ENCODE measurements at places on chromosomes 12 and 14.

GRCh38 chr12:56128670-56129205 is 671 bp downstream of the ESYT1 start:
- no peak for DNase-seq

GRCh38 chr12:112153893-112154219 is 28.5 kb downstream of the TRAFD1 start:
- no peak for DNase-seq

DNA sequence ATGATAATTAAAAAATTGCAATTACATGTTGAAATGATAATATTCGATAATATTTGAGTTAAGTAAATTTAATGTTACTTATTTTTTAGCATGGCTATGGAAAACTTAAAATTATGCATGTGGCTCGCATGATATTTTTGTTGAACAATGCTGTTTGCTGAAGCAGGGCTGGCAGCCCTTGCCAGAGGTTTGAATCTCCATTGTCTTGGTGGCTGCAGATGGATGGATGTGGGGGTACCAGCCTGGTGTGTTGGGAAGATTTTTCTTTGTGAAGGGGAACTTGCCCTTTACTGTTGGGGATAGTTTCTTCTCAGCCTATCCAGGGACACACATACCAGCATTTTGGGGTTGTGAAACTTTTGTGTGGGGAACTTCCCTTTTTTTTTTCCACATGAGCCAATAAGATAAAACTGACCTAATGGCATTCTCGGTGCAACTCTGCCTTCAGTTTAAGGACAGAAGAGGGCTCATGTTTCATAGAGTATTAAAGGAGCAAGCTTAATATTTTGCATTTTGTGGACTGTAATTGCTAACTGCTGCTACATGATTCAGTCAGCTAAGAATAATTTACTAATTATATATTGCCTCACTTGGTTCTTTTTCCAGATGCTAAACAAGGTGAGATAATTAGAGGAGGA is 8.8 kb downstream of the RASSF3 start:
- DNase-seq: no peak

DNA sequence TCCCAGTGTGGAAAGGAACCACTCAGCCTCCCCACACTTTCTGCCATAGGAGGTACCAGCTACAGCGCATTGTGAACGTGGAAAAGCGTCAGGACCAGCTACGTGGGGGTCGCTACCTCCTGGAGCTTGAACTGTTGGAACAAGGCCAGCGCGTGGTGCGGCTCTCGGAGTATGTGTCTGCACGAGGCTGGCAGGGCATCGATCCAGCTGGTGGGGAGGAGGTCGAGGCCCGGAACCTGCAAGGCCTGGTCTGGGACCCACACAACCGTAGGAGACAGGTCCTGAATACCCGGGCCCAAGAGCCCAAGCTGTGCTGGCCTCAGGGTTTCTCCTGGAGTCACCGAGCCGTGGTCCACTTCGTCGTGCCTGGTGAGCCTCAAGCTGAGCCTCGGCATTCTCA is 96.8 kb downstream of the B4GALNT3 start:
- DNase-seq: no peak

DNA sequence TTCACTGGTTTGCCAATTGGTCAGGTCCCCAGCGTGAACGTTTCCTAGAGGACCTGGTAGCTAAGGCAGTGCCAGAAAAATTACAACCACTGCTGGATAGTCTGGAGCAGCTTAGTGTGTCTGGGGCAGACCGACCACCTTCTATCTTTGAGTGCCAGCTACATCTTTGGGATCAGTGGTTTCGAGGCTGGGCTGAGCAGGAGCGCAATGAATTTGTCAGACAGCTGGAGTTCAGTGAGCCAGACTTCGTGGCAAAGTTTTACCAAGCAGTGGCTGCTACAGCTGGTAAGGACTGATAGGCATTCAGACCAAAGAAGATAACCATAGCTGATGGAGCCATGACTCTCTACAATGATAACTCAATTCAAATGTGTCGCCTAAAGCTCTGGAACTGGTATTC is 2.5 kb downstream of the C14orf119 start:
- no peak for DNase-seq

DNA sequence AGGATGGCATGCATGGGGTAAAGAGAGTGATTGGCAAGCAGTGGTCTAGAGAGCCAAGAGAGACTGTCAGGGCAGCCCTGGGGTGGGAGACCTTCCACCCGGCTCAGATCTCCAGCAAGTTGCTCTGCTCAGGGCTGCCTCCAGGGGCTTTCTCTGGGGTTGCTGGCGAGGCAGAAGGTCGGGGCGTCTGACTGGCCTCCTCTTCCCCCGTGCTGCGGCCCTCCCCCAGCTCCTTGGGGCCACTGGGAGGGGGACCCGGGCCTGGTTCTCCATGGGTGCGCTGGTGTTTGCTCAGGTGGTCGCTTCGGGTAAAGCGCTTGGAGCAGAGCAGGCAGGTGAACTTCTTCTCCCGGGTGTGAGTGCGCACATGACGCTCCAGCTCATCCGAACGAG is 6.6 kb upstream of the AAAS start:
- DNase-seq: no peak

DNA sequence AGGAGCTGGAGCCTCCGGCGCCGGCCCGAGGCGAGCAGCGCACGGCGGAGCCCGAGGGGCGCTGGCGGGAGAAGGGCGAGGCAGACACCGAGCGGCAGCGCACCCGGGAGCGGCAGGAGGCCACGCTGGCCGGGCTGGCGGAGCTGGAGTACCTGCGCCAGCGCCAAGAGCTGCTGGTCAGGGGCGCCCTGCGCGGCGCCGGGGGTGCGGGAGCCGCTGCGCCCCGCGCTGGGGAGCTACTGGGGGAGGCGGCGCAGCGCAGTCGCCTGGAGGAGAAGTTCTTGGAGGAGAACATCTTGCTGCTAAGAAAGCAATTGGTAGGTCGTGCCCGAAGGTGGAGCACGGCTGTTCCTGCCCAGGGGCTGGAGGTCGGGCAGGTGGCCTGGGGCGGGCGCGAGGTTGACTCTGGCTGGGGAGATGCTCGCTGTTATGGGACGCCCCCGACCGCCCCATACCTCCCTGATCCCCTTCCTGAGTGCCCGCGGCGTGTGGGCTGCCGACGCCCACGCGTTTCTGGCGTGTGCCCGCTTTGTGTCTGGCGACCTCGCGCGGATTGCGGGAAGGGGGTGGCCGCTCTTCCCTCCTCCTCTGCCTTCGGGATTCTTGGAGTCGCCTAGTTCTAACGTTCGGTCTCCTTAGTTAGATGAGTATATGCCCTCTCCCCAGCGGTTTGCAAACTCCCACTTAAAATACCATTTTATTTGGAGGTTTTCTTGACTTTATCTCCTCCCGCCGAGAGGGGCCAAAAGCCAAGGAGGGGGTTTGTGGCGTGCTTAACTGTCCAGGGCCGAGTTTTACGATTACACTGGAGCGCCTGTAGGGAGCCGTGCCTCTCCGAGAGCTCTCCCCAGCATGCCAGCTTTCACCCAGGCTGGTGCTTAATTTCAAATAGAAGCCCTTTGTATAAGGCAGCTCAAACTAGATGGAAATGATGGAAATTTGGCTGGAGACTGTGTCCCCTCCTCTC is 752 bp downstream of the DACT1 start:
- DNase-seq: peak; percentile 7

GRCh38 chr14:80809663-80810062 is 131.9 kb downstream of the CEP128 start:
- DNase-seq: no peak

- no peak for DNase-seq
Observed at GRCh38 chr14:30600922-30601918, 20.9 kb upstream of the SCFD1 start.

DNA sequence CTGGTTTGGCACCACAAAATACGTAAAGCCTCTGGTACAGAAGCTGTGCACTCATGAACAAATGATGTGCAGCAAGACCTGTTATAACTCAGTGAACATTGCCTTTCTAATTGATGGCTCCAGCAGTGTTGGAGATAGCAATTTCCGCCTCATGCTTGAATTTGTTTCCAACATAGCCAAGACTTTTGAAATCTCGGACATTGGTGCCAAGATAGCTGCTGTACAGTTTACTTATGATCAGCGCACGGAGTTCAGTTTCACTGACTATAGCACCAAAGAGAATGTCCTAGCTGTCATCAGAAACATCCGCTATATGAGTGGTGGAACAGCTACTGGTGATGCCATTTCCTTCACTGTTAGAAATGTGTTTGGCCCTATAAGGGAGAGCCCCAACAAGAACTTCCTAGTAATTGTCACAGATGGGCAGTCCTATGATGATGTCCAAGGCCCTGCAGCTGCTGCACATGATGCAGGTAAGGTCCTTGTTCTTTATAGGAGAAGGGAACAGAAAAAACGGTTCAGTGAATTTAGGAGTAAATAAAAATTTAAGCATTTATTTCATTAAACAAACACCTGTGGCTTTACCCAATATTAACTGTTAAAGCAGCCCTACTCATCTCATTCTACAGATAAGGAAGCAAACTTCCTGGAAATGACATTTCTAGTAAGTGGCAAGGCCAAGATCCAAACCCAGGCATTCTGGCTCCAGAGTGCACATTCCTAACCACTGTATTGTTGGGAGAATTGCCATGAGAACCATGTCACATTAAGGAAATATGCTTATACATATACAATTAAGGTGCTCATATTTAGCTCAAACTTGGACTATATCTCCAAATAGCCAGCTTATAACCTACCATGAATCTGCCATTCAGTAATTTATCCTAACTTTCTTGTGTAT is 11.7 kb downstream of the COCH start:
- no peak for DNase-seq

DNA sequence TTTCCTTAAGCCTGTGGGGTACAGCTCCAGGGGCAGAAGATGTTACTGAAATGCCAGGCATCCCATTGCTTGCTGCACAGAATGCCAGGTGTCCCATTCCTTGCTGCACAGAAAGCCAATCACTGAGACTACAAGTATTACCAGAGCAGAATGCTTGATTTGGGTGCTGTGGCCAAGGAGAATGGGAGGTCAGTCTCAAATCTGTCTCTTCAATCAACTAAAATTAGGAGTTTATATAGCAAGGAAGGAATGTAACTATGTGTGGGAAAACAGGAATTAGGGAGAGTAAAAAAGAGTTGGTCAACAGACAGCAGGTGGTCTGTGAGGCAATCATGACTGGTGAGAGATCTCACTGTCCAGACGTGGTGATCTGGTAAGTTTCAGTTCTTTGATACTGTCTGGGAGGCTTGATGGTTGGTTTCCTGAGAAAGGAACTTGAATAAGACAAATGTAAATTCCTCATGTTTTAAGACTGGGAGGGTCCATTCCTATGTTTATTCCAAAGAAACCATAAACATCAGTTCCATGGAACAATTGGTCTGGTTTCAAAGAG is 31.2 kb upstream of the VASH1 start:
- DNase-seq: no peak

GRCh38 chr12:121085069-121085468 is 46.0 kb upstream of the OASL start:
- DNase-seq: no peak

DNA sequence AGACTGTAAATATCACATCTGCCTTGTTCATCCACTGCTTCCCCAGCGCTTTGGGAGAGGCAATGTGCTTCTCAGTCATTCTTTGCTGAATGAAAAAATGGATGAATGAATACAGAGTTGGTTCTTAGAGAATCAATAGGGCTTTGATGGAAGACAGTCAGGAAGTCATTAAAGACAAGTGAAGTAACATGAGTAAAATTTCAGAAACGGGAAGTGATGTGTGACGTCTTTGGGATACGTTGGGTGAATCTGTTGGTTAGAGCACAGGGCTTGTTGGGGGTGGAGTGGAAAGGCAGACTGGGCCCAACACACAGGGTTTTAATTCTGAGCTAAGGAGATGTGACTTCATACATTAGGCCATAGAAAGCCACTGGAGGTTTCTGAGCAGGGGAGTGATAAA is 39.0 kb upstream of the NRXN3 start:
- DNase-seq: no peak

- no peak for DNase-seq
Observed at GRCh38 chr12:89450907-89451306, 73.7 kb downstream of the GALNT4 start.

DNA sequence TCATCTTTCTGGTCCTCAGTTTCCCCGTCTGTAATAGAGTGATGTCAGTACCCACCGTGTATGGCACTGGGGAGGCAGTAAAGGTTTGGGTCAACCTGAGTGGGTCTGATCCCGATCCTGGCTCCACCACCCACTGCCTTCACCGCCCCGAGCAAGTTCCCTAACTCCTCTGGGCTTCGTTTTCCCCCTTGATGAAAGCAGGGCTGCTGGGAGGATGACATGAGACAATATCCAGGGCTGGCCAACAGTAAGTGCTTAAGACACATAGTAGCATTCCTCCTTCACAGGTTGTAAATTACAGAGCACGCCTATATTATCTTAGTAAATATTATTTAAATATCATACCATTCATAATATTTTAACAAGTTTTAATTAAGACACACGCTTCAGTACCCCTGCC is 595 bp downstream of the PLEK2 start:
- DNase-seq: no peak

DNA sequence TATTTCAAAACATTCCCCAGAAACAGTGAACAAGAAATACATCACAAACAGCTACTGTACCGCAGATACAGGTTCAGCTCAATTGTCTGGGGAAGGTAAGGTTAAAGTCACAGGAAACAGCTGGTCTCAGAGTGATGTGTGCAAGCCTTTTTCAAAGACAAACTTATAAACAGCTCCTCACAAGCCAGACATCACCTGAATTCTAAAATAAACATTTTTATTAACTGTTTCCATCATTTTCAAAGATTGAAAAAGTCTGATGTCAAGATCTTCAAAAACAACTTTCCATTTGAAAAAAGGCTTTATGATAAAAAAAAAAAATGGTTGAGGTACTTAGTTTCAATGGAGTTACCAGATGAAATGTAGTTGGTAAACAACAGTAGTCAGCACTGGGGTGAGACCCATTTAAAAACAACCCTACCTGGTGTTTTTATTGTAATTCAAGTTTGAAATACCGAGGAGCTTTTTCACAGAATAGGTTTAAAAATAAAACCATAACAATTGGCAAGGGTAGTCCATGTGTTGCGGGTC is 4.0 kb downstream of the BTG1 start:
- DNase-seq: no peak

DNA sequence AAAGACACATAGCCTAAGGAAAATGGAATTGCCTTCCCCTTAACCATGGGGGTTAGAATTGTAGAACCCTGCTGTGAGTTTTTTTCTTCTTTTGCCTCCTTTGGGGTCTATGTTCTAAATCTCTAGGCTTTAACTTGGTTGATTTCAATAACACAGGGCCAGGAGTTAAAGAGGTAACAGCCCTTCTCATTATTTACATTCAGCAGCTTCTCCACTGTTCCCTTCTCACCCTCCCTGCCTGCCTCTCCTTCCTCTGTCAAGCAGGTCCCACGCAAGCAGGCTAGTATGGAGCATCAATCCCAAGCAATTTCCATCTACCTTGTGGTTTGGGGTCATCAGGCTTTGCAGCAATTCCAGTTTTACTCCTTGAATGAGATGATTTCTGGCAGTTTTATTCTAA is 236.1 kb upstream of the G2E3 start:
- DNase-seq: no peak

- DNase-seq: no peak
Observed at GRCh38 chr12:77925536-77926108, 94.9 kb downstream of the NAV3 start.

GRCh38 chr14:100129161-100129589 is 30.3 kb downstream of the DEGS2 start:
- no peak for DNase-seq

GRCh38 chr12:104049278-104049902 is 597 bp downstream of the GLT8D2 start:
- no peak for DNase-seq

GRCh38 chr14:65880507-65880906 is 468.0 kb downstream of the FUT8 start:
- no peak for DNase-seq

Data from stimulated activated CD4-positive, alpha-beta T cell treated with anti-CD3 and anti-CD28 coated beads, Interleukin-2, amount 100 ng/mL, for 48 hours (primary cell).